Stimulated activated CD8-positive, alpha-beta memory T cell treated with anti-CD3 and anti-CD28 coated beads, Interleukin-15, amount 100 ng/mL, for 1 hour (primary cell): ENCODE measurements at places on chromosomes 6 and 20.
A peak's percentile ranks its signal among the peaks of the same experiment; 100 is the strongest.

GRCh38 chr6:50187351-50187921 lies 137.7 kb upstream of the DEFB112 start:
- DNase-seq: no peak

DNA sequence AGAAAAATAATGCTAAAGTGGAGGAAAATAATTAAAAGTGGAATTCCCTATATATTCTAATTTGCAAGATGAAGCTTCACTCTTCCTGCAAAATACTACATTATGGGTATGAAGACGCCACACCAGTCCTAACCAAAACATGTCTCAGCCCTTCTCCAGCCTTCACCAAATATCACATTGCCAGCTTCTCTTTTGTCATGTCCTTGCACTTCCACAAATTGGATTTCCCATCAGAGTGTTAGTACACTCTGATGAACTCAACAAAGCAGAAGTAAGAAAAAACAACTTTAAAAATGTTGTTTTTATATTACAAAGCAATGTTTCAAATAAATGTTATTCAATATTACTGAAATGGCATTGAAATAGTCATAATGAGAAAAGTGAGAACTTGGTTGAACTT lies 62.4 kb upstream of the RNF146 start:
- DNase-seq: no peak

- no peak for DNase-seq
Observed at GRCh38 chr6:88825856-88826255, 137.6 kb downstream of the RNGTT start.

DNA sequence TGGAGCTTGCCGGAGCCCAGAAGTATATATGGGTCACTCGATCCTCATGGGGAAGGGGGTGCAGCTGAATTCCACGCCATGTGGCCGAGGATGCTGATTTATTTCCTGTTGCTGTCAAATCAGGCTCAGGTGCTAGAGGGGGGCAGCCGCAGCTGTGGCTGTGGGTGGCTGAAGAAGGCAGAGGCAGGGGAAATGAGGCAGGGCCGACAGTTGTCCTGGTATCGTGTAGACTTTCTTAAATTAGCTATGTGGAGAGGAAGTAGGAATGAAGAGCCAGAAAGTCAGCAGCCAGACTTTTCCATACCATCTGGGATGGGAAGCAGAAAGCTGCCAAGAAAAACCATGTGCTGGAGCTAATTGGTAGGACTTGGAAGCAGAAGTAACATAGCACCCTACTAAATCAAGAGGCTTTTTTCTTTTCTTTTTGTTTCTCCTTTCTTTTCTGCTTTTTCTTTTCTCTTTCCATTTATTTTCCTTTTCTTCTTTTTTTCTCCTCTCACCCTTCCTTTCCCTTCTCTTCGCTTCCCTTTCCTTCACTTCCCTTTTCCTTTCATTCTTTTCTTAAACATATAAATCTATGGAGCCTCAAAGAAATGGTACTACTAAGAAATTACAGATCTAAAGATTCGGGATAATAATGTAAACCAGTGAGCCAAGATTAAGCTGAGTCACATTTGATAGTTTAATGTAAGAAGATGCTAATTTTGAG lies 90.6 kb upstream of the CD83 start:
- no peak for DNase-seq

DNA sequence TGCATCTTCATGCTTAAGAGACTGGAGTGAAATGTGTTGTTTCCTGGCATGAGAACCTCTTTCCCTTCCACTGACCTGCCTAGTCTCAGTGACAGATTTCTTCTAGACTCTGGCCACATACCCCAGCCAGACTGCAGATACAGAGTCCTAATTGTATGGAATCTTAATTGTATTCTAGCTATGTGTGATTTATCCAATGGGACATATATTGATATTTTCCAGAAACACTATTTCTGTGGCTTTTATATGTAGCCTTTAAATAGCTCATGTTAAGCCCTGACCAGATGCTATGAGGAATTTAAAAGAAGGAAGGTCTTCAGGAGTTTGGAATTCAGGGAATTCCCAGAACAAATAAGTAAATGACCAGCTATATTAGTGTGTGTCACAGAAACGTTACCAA lies 99.0 kb downstream of the FIG4 start:
- DNase-seq: no peak

DNA sequence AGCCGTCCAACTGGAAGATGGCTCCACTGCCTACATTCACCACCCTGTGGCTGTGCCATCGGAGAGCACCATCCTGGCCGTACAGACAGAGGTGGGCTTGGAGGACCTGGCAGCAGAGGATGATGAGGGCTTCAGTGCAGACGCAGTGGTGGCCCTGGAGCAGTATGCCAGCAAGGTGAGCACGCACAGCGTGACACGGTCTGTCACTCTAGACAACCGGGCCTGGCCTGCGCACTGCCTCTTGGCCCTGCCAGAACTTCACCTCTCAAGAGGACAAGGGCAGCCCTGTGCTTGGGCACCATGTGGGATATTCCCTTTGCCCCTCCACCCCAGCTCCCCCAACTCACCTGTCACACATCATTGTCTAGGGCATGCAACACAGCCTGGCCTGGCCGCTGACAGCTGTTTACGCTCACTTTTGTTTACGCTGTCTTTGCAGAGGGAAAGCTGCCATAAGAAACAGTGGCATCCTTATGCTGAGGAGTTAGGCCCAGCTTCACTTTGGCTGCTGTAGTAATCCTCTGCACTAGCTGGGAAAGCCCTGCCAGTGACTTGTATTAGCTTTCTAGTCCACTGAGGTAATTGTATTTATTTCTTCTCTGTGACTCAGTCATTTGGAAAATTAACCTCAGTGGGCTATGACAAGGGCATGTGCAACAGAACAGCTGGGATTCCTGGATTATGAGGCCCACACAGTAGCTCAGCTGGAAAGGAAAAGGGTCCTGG lies 9.8 kb upstream of the DEF6 start:
- no peak for DNase-seq

DNA sequence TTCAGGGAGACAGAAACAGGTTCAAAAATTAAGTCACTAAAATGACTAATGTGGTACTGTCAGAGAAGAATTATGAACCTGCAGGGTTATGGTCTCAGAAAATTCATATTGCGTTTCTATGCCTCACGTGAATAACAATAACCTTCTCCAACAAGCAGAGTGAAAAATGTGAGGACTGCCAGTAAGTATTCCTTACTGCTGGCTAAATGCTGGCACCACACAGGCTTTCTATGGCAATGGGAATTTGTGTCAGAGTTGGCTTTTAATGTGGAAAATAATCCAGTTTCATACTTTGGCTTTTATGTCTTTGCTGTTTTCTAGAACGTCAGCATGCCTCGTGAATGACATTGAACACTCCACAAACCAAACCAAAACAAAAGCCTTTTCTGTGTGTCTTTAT lies 656.0 kb downstream of the KIF16B start:
- DNase-seq: no peak

GRCh38 chr20:3678856-3679720 lies 2.7 kb downstream of the ADAM33 start:
- DNase-seq: no peak

DNA sequence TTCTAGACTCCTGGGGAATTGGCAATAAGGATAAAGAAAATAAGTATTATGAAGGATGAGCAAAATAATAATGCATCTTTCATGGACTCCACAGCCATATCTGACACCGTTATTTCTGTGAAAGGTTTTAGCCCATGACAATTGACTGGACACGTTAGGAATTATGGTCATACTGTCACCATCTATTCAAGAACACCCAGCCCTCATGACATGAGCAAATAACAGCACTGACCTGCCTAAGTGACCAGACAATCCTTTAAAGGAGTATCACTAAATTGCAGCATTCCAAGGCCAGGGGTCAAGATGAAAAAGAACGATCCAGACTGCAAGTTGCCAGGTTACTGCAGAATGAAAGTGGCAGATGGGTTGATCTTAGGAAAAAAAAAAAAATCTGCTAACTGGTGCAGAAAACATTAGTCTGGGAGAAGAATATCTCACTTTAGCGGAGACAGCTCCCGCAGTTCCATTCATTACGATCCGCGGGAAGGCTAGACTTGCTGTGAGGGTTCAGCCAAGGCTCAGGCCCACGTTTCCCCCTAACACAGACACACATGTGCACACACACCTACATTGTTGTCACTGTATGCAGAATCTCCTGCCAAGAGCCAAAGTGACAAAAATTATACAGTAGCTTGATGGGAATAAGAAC lies 237.7 kb upstream of the AGPAT4 start:
- DNase-seq: no peak

DNA sequence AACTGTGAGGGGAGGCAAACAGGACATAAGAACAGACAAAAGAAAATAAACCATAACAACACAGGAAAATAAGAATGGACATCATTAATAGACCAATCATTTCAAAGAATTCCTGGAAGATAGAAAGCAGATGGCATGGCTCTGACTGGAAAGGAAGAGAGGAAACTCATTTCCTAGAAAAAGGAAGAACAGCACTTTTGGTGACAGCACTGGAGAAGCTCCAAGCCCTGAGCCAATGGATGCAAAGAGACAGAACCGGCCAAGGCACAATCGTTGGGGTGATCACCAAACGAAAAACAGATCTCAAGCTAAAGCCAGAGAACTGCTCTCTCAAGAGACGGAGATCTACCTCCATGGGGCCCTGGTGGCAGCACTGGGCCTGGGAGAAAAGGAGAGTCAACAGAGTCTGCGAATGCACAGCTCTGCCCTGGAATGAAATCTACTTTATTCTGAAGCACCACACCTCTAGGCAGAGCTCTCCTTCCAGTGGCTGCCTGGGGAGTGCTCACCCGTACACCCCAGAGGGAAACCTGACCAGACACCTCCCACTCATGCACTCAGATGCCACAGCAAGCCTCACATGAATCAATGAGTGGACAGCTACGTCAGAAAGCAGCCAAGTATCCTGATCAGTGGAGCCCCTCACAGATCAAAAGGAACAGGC lies 24.2 kb downstream of the KIAA0319 start:
- no peak for DNase-seq

DNA sequence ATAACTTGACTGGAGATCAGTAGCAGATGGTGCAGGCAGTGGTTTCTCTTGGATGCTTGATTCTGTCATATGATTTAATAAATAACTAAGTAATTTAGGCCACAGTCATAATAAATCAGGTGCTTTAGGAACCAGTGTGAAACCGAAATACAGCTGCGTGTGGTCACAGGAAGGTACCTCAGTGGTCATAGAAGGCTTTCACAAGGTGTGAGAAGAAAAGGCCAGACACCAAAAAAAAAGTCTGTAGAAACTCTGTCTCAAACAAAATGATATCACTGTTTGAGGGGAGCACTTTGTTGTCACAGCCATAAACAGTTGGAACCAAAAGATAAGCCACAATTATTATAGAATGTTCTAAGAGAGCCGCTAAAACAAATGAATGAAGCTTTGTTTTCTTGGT lies 56.5 kb downstream of the ARMC2 start:
- no peak for DNase-seq

DNA sequence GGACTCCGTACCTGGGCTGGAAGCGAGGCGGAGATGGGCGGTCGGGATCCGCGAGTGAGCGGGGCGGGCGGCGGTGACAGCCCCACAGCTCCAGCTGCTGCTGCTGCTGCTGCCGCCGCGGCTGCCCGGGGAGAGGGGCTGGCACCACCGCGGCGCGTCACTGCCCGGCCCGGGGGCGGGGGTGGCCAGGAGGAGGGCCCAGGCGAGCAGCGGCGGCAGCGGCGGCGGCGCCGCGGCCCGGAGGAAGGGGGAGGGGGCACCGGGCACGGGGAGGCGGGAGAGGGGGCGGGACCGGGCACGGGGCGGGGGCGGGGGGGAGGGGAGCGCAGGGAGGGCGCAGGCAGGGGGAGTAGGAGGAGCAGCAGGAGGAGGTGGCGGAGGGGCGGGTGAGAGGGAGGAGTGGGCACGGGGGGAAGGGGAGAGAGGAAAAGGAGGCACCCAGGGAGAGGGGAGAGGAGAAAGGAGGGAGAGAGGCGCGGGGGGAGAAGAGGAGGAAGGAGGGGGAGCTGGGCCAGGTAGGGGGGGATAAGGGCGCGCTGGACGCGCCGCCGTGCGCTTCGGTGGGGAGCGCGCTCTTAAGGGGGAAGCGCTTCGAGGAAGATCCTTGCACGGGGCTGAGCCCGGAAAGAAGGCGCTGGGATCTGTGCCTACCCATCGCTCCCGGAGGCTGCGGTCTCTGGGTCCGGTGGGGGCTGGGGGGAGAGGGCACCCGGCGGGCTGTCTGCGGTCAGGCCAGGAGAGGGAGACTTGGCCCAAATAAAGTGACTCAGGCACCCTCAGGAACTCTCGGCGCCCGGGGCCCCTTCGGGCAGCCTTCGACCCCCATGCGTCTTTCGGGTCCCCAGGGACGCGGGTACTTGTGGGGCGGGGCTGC lies 101.5 kb downstream of the NOL4L start:
- DNase-seq: peak; percentile 26

DNA sequence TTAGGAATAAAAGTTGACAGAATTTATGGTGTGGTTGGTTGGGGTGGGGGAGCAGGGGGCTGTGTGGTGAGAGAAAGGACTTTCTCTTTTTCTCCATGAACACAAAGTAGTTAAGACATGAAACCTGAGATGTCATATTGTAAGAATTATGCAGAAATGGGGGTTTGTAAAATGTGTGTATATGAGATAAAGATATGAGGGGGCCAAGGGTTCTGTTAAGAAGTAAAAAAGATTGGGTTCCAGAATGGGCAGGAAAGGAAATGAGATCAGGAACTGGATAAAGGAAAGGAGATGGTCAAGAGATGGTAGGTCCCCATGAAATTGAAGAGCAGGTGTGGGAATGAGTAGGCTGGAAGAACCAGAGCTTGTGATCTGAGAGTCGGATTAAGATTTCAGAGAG lies 9.7 kb downstream of the RNF146 start:
- DNase-seq: no peak

GRCh38 chr6:11700118-11700718 lies 78.4 kb downstream of the ADTRP start:
- no peak for DNase-seq

DNA sequence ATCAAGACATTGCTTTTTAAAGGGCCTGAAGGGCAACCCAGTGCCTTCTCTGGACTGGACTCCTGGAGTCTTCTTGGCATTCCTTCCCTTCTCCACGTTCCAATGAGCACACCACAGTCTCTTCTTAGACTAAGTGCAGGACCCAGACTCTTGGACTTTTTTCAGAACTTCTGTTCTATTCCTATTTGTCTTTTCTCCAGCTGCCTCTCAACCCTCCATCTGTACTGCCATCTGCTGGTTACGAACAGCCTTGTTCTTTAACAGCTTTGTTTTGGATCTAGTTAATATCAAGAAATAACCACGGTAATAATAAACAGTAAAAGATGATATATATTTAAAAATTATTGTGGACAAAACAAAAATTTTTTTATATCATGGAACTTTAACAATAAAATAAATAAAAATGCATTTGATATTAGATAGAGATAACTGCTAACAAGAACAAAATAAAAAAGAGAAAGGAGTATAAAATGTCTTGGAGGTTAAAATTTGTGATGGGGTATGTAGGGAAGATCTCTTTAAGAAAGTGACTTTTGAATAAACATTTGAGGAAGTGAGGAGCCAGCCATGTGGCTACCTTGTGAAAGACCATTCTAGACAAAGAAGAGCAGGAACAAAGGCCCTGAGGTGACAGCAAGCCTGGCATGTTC lies 105.1 kb upstream of the HCRTR2 start:
- no peak for DNase-seq
